ENCODE measurements at places on chromosomes 5 and 9.

- DNase-seq: no peak
Measured at GRCh38 chr5:119059740-119060255, 11.1 kb upstream of the DMXL1 start.

DNA sequence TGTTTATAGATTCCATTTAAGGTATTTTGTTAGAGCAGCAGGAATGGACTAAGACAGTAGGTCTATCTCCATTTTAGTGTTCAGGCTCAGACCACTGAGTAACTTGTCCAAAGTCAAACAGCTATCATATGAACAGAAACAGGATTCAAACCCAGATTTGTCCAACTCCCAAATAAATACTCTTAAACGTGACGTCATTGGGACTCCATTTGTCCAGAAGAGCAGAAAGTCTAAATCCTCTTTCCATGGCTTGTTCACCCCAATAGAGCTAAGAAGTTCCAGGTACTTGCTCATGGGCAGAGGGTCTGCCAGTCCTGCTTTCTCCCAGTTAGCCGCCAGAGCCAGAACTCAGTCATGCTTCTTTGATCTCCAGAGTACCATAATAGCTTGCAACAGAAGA is 16.3 kb upstream of the VLDLR start:
- no peak for DNase-seq

GRCh38 chr9:97364769-97365490 is 47.0 kb upstream of the TDRD7 start:
- DNase-seq: no peak

GRCh38 chr5:135718151-135718550 is 116.3 kb upstream of the SLC25A48 start:
- no peak for DNase-seq

DNA sequence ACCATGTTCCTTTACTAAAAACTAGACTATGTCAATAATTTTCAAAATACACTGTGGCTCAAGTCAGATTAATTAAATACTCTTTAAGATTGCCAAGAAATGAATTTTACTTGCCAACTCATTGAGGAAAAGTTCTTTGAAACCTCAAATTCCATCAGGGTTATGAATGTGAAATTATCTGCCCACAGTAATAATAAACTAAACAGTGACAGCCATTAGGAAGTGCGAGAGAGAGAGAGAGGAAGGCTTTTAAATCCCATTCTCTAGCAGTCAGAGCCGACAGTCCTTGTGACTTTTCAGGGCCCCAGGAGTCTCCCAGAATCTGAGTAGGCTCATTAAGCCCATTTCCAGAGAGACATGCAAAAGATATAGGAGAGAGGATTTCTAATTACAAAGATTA is 236.1 kb downstream of the MARCHF11 start:
- no peak for DNase-seq

- DNase-seq: no peak
Measured at GRCh38 chr5:55897206-55897894, 46.2 kb downstream of the IL31RA start.

DNA sequence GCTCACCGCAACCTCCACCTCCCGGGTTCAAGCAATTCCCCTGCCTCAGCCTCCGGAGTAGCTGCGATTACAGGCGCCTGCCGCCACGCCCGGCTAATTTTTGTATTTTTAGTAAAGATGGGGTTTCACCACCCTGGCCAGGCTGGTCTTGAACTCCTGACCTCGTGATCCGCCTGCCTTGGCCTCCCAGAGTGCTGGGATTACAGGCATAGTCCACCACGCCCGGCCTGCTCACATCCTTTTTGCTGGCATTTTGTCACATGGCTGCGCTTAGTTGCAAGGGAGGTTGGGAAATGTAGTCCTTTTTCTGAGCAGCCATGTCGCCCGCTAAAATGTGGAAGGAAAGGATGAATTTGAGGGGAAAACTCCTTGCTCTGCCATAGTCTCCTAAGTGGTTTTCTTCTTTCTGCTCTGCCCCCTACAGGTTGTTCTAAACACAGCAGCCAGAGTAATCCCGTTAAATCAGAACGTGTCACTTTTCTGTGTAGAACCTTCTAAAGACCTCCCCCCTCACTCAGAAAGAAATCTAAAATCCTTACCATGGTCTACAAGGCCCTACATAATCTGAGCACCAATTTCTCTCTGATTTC is 57.8 kb upstream of the HSPA9 start:
- DNase-seq: no peak

- no peak for DNase-seq
Measured at GRCh38 chr5:163306421-163306820, 131.0 kb upstream of the CCNG1 start.

GRCh38 chr5:54080831-54081230 is 229.5 kb downstream of the ARL15 start:
- no peak for DNase-seq

DNA sequence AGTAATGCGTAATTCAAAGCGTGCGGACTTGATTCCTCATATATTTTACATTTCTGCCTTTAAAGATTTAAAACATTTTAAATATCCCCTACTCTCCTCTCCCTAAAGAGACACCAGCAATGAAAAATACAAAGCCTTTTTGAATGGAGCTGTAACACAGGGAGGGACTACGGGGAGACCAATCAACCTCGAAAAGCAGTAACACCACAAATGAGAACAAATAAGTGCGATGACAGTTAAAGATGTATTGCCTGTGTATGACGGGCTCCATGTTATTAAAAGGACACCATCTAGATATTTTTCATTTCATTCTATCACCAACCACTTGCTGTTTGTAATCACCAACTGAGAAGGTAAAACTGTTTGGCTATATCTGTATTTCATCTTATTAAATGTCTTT is 230.3 kb upstream of the TBCA start:
- no peak for DNase-seq

- no peak for DNase-seq
Measured at GRCh38 chr5:120778491-120779484, 314.7 kb downstream of the PRR16 start.

GRCh38 chr9:121393318-121393717 is 23.3 kb upstream of the STOM start:
- DNase-seq: no peak

GRCh38 chr5:2562036-2562435 is 189.4 kb downstream of the IRX2 start:
- no peak for DNase-seq

DNA sequence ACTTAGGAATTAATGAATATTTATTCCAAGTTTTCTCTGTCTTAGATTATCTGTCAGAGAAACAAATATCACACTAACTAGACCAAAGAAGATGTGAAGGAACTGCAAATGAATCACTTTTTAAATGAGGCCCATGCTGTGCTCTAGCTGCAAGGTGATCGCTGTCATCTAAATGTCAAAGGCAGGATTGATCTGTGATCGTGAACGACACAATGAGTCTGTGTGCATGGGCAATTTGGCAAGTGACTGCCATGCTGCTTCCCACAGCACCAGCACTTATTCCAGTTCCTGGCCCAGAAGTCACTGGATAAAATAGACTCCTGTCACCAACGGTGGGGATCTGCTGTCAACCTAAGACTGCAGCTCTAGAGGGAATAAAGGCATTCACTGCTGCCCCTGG is 141.2 kb downstream of the TRIM36 start:
- DNase-seq: no peak

All from NCI-H2107 (cell line).